Activated naive CD4-positive, alpha-beta T cell (primary cell): ENCODE measurements at places on chromosomes 2 and 18.

GRCh38 chr2:174263997-174264396, 15.7 kb upstream of the OLA1 start:
- DNase-seq: no peak

DNA sequence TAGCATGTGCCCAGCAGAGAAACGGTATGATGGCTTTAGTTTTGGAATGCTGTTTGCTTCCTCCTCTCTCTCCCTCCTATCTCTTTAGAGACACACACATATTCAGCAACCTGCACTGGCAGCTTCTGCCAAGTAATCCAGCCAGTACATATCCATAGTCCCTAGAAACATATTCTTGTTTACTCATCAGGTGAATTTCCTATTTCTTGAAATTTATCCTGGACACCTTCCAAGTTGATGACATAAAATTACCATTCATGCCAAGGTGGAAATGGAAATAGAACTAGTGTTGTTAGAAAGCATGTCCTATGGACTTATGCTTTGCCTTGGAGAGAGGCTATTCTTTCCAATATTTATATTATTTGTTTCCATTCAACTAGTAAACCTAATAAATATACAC, 50.9 kb upstream of the RGPD4 start:
- DNase-seq: no peak

GRCh38 chr2:123530004-123530403, 495.1 kb upstream of the CNTNAP5 start:
- DNase-seq: no peak

GRCh38 chr2:189486237-189486770, 45.0 kb downstream of the WDR75 start:
- no peak for DNase-seq

DNA sequence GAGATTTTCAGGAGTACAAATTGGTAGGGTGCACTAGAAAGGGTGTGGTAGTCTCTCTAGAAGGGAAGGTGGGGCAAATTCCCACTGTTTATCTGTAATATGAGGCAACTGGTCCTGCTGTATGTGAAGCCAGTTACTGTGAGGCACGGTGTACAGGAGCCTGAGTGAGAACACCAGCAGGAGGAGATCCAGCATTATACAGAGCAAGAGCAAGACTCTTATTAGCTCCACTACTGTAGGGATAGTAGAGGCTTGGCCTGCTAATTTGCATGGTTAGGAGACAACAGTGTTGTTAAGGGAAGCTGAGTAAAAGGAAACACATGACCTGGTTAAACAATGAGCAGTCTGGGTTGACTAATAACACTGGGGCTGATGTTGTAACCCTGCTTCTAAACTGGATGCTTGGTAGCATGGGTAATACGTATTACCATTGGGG, 76.3 kb upstream of the WDSUB1 start:
- no peak for DNase-seq

GRCh38 chr2:77538031-77538430, 15.9 kb upstream of the LRRTM4 start:
- DNase-seq: no peak

DNA sequence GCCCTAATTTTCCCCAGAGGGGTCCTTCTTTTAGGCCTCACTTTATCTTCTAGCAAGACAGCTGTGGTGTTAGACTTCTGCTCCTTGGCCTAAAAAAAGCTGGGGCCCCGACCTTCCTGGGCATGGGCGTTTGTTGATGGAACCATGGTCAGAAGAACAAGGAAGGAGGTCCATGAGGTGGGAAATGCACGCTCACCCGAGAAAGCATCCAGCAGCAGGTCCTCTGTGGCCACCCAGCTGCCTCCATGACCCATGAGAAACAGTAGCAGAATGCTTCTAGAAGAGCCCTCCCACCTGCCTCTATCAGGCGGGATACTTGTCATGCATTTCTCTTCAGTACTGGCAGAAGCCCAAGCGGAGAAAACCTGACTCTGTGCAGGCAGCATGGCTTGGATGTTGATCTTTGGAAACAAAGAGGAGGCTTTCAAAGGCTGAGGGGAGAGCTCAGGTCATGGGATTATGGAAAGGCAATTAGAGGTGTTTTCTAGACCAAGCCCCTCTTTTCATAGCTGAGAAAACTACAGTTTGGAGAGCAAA, 249.1 kb downstream of the FAM210A start:
- no peak for DNase-seq

DNA sequence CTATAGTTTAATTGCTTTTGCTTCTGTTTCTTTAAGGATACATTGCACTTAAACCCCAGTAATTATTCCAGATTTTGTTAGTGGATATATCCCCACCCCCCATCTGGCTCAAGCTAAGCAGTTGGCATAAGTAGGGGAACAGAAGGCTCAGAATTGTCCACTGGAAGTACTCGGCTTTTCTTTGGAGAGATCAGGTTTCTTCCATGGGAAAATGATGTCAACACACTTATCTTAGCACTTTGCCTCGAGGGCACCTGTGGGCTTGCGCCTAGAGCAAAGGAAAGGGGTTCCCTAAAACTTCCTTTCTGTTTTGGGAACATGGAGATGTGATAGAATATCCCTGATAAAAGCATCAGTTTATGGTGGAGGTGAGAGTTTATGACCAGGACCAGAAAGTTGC, 130.6 kb downstream of the FMNL2 start:
- no peak for DNase-seq

GRCh38 chr2:13504808-13505207, 788.1 kb downstream of the TRIB2 start:
- DNase-seq: no peak

DNA sequence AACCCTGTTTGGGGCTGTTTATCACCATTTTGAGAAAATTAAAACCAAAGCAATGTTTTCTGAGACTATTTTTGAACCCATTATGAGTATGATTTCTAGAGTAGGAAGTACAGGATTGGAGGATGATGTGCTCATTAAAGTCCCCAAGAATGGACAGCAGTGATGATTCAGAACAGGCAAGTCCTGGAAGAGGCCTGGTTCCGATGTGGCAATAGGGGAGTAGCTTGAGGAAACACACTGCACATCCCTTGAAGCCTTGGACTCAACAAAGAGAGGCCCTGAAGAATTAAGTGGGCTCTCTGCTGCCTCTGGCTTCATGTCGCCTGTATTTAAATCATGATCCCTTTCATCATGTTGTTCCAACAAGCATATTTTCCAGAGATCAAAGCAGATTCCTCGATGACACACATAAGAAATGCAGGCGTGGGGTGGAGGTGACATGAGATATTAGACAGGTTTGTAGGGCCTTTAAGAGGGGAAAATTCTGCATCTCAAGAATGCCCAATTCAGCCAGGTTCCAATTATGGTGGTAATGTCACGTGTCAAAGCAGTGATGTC, 242.2 kb downstream of the FHOD3 start:
- DNase-seq: no peak

DNA sequence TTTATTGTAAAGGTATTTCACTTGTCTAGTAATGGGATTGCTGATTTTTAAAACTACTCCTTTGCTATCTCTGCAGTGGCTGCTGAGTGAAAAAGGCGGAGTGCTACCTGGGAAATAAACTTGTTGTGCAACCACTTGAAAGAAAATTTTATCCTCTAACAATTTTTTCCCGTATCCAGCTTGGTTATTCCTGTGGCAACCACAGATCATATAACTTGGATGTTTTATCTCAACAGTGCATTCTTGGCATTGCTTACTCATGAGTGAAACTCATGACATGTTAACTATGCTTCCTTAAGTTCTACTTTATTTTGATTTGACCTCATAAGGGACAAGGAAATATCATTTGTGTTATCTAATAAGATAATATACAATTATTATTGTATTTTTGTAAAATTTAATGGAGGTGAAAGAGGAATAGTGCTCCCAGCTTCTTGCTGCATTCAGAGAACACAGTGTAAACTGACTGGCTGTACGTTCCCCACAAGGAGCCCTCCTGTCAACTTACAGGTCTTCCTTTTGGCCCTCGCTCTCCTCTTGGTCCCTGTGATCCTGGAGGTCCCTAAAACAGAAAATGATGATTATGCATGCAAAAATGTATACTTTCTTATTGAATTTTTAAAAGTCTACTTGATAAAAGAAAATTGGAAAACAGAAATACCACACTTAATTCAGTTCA, 82.7 kb downstream of the COL5A2 start:
- DNase-seq: no peak

DNA sequence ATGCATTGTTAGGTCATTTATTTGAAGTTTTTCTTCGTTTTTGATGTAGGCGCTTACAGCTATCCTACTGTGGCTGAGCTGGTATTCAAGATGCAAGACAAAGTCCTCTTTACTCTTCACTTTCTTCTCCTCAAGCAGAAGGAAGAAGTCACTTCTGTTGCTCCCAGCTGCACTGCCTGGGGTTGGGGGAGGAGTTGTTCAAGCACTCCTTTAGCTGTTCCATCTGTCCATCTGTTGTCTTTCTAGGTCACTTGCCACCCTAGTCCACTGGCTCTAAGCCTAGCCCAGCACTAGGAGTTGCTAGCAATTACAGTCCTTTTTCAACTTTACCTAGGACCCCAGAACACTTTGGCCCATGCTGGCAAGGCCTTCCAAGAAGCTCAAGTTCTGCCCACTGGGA, 200.6 kb upstream of the RBMS1 start:
- no peak for DNase-seq

DNA sequence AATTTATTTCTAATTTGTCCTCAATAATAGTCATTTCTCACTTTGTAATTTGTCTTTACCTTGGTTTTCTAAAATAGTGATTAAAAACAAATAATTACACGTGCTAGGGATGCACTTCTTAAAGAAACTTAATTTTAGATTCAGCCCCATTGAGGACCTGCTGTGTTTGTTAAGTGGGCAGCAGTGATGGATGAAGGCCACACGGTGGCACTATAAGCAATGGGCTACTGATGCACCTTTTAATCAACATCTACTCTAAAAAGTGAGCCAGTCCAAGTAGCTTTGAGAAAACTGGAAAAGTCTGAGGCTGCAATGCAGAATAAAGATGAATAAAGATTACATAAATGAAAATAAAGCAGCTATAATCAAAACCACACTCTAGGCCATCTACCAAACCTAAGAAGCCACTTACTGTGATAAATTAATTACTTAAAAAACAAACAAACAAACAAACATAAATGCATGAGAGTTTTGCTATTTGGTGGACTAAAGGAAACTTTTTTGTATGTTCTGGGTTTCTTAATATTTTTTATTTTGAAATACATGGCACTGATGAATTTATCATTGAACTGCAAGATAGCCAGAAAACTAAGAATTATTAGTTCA, 89.3 kb downstream of the PDE11A start:
- no peak for DNase-seq

GRCh38 chr18:22250591-22250996, 81.2 kb downstream of the GATA6 start:
- DNase-seq: no peak

GRCh38 chr2:160087854-160088745, 25.7 kb upstream of the PLA2R1 start:
- DNase-seq: no peak

DNA sequence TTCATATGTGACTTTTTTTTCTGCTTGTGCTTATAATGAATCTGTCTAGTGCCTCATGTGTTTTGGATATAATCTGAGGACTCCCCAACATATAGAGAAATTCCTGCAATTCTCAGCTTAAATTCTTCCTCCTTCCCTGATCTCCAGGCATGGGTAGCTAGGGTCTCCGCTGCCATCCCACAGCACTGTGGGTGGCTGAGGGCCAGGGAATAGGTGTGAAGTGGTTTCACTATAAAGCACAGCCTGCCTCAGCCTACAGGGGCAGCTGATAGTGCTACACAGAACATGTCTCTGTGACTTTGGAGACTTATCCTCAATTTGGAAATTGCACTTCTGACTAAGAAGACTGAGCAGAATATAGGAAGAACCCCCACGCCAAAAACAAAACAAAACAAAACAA, 137.3 kb upstream of the NABP1 start:
- DNase-seq: no peak

DNA sequence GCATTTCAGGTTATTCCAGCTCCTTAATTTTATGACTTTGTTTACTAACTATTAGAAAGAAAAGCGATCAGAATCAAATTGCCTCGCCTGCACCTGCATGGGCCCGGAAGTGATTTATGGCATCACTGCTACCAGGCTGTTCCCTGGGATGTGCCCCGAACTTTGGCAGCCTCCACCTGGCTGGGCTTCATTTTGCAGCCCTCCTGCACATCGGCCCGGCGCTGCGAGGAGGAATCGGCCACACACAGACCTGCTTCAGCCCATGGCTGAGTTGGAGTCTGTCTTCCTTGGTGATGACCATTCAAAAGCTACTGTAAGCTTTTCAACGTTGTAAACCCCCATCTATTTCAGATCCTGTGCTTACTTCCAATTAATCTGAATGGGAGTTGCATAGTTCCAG, 638.0 kb downstream of the RNF144A start:
- DNase-seq: no peak

GRCh38 chr2:40325116-40325515, 126.8 kb downstream of the SLC8A1 start:
- DNase-seq: no peak

GRCh38 chr2:135603543-135603942, 72.3 kb downstream of the R3HDM1 start:
- DNase-seq: no peak

- no peak for DNase-seq
Measured at GRCh38 chr18:35174093-35174731, 66.6 kb upstream of the ZNF397 start.

- DNase-seq: no peak
Measured at GRCh38 chr18:79962311-79962710, 2.1 kb upstream of the HSBP1L1 start.

- DNase-seq: no peak
Measured at GRCh38 chr2:136407952-136408318, 290.0 kb upstream of the CXCR4 start.

DNA sequence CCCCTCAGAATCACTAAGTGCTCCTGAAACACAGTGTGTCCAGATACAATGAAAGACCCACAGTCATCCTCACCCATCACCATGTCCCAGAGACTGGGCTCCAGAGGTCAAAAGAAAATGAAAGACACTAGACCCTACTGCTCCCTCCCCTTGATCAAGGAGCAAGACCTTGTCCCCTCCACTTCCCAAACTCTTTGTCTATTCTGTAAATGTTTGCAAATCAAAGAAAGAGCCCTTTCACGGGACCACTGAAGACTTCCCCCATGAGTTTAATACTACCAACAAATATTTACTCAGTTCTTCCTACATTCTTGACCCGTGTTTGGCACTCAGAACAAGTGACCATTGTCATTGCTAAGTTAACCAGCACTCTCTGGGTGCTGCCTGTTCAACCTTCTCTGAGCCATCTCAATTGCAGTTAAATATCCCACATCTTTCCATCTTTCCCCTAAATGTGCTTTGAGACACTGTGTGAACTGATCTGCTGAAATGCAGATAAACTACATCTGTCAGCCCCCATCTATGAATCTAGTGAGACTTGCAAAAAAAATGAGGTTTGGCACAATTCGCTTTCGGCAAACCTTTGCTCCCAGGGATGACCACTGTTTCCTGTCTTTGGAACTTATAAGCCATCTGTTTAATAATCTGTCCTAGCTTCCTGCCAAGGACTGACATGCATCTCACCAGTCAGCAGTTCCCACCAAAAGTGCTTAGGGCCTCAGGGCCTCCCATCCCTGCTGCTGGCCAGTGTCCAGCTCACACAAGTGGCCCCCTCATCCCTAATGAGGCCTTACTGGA, 170.3 kb downstream of the GFPT1 start:
- no peak for DNase-seq

GRCh38 chr2:10033251-10034006, 9.9 kb upstream of the KLF11 start:
- no peak for DNase-seq

- DNase-seq: no peak
Measured at GRCh38 chr2:178287652-178288344, 93.5 kb downstream of the OSBPL6 start.
